Esophagus squamous epithelium (tissue), 5 donors: ENCODE measurements at places on chromosomes 4 and X.
A peak's percentile ranks its signal among the peaks of the same experiment; 100 is the strongest.

DNA sequence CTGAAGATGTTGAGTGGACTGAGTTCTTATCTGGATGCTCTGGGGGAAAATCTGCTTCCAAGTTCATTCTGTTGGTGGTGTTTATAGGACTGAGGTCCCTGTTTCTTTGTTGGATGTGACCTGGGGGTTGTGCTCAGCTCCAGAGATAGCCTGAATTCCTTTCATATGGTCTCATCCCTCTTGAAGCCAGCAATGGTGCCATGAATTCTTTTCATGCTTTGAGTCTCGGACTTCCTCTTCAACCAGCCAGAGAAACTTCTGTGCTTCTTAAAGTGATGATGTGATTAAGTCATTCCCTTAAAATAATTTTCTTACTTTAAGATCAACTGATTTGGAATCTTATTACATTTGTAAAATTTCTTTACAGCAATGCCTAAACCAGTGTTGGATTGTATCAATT lies 233.8 kb upstream of the UGT8 start:
- no peaks in the 10 kb centered on the region for H3K27me3 ChIP-seq
- DNase-seq, result no peak
- H3K36me3 ChIP-seq, result no peaks in the 10 kb centered on the region
- no peak overlapping the region for H3K27ac ChIP-seq
- H3K4me3 ChIP-seq, result no peak overlapping the region
- H3K4me1 ChIP-seq, result no peaks in the 10 kb centered on the region

DNA sequence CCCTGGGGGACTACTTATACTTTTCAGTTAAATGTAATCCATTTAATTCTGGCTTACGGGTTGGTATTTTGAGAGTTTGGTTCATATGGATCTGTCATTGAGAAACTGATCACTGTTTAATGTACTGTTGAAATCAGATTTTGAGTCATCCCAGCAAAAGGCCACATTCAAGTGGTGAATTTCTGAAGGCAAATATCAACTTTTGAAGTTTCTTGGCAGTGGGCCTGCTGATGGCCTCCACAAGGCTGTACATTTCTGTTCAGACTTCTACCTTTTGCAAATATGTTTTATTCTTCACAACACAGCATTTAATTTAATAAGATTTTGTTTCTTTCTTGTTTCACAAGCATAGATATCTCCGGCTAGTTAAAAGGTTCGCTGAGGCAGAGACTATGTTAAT lies 138.7 kb downstream of the PDGFC start:
- no peaks in the 10 kb centered on the region for H3K36me3 ChIP-seq
- DNase-seq, result no peak
- H3K4me1 ChIP-seq, result no peaks in the 10 kb centered on the region
- no peak overlapping the region for H3K27ac ChIP-seq
- H3K27me3 ChIP-seq, result no peaks in the 10 kb centered on the region

GRCh38 chr4:7757501-7758471 lies 181.9 kb downstream of the AFAP1 start:
- peak overlapping the region; percentile 17 for H3K27ac ChIP-seq
- DNase-seq, result no peak
- H3K4me1 ChIP-seq, result peaks cover 6% of the 10 kb centered on the region
- H3K36me3 ChIP-seq, result no peaks in the 10 kb centered on the region
- peaks cover 4% of the 10 kb centered on the region for H3K27me3 ChIP-seq

- no peak overlapping the region for H3K27ac ChIP-seq
- peaks cover 6% of the 10 kb centered on the region for H3K4me1 ChIP-seq
- DNase-seq, result no peak
- no peak overlapping the region for H3K4me3 ChIP-seq
- no peaks in the 10 kb centered on the region for H3K27me3 ChIP-seq
Observed at GRCh38 chr4:147498031-147498660, 17.2 kb downstream of the EDNRA start.

GRCh38 chr4:3878678-3879077 lies 112.5 kb downstream of the ADRA2C start:
- H3K4me3 ChIP-seq, result no peak overlapping the region
- H3K36me3 ChIP-seq, result no peaks in the 10 kb centered on the region
- no peak overlapping the region for H3K27ac ChIP-seq
- H3K4me1 ChIP-seq, result peaks cover 6% of the 10 kb centered on the region
- DNase-seq, result no peak
- H3K27me3 ChIP-seq, result peaks cover 10% of the 10 kb centered on the region

DNA sequence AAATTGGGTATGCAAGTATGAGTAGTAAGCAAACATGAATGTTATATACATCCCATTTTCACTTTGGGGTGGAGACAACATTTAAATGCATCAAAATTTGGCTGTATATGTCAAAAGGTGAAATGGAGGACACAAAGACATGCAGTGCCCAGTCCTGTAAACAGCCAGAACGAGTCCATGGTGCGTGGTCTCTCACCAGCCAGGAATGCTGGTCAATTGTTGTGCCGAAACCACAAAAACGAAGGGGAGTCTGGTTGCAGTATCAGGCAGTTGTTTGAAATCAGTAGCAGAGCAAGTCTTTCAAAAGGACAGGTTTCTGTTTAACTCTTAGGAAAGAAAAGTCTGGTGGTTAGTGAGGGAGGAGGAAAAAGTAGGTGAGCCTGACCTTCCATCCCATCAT lies 22.3 kb upstream of the RNF150 start:
- H3K27ac ChIP-seq, result no peak overlapping the region
- H3K36me3 ChIP-seq, result no peaks in the 10 kb centered on the region
- no peak for DNase-seq
- no peak overlapping the region for H3K4me3 ChIP-seq

DNA sequence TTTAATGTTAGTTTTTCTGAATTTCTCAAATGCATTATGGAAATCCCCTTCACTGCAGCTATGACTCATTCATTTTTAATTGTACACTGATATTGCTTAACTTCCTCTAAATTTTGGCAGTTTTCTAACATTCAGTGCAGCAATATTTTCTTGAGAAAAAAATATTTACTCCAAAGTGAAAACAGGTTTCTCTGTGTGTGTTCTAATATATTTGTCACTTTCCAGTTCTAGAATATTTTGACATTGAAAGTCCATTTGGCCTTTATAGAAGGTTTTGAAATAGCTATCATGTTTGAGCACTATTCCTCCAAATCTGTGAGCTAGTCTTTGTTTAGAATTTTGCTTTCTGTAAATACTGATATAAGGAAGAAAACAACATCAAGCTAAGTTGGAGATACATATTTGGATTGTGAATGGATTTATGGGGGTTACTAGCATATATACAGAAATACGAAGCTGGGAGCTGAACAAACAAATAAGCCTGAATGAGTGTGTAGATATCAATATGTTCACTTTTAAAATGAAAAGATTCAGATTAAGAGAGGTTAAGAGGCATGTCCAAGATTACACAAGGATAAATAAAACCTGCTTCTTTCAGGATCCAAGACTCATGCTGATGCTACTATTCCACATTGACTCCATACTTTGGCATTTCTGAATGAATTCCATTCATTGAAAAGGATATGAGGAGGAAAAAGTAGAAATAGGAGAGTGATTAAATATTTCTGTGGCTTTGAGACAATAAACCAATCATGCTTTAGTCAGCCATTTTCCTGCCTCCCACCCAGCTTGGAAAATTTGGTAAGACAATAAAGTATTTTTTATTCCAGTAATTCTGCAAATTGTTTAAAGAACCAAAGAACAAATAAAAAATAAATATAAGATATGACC lies 57.3 kb upstream of the SLIT2 start:
- H3K4me1 ChIP-seq, result peaks cover 19% of the 10 kb centered on the region
- H3K36me3 ChIP-seq, result no peaks in the 10 kb centered on the region
- peak overlapping the region; percentile 27 for H3K27ac ChIP-seq
- no peak overlapping the region for H3K4me3 ChIP-seq

- DNase-seq, result no peak
- no peaks in the 10 kb centered on the region for H3K27me3 ChIP-seq
- no peaks in the 10 kb centered on the region for H3K4me1 ChIP-seq
- no peak overlapping the region for H3K27ac ChIP-seq
- H3K36me3 ChIP-seq, result no peaks in the 10 kb centered on the region
Observed at GRCh38 chrX:139518475-139518874, 12.1 kb upstream of the F9 start.

DNA sequence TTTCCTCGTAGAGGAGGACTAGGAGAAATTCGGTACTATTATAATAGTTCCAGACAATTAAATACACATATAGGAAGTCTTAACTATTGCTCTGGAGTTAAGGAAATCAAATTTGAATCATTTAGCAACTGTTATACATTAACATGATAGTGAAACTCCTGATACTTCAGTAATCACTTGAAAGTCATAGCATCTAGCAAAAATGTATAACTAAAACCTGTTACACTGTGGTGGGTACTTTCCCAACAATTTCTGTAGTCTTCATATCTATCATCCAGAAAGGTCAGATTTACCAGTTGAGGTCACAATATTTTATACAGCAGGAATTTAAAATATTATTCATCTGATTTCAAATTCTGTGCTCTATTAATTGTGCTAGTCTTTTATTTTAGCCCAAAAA lies 669.6 kb upstream of the PCDH10 start:
- no peak for DNase-seq
- no peaks in the 10 kb centered on the region for H3K4me1 ChIP-seq

DNA sequence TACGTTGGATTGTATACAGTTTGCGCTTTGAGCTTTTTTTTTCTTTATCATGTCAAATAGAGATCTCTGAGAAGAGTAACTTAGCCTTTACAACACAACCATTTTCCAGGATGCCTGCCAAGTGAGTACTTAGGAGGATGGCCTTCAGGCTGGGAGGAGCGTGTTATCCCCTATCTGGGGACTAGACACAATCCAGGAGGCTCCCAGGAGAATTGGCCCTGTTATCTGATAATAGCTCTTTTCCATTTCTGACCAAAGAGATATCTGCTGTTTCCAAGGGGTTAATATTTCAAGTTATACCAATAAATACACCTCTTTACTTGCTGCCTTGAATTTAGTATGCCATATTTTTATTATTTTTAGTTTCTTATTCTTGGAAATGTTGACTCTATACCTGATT lies 169.5 kb upstream of the SMARCAD1 start:
- no peaks in the 10 kb centered on the region for H3K27me3 ChIP-seq
- no peaks in the 10 kb centered on the region for H3K4me1 ChIP-seq
- no peak for DNase-seq
- no peaks in the 10 kb centered on the region for H3K36me3 ChIP-seq

- no peak overlapping the region for H3K4me3 ChIP-seq
- DNase-seq, result no peak
Observed at GRCh38 chrX:113390531-113390930, 549.9 kb upstream of the AMOT start.

GRCh38 chr4:137748616-137749015 lies 216.3 kb upstream of the PCDH18 start:
- no peak for DNase-seq
- H3K27ac ChIP-seq, result no peak overlapping the region
- H3K27me3 ChIP-seq, result no peaks in the 10 kb centered on the region
- no peaks in the 10 kb centered on the region for H3K4me1 ChIP-seq
- H3K4me3 ChIP-seq, result no peak overlapping the region

DNA sequence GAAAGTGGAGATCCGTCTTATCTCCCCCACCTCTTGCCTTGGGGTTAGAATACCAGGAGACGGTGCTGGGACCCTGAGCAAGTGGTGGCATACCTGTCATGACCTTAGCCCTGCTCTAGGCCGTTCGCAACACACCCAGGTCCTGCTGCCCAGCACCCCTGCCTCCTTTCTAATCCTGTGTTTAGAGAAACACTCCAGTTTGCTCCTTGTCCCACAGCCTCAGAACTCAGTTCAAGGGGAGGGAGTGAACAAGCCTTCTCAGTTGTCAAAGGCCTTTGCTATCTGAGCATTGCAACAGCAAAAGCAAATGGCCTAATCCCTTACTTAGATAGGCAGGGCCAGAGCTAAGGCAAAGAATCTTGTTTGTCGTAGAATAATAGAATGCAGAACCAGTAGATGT lies 67.9 kb downstream of the CHRNA9 start:
- no peak overlapping the region for H3K4me3 ChIP-seq
- H3K36me3 ChIP-seq, result no peaks in the 10 kb centered on the region
- H3K27ac ChIP-seq, result peak overlapping the region; percentile 21
- H3K4me1 ChIP-seq, result peaks cover 5% of the 10 kb centered on the region
- H3K27me3 ChIP-seq, result no peaks in the 10 kb centered on the region
- no peak for DNase-seq

- no peaks in the 10 kb centered on the region for H3K27me3 ChIP-seq
- H3K4me1 ChIP-seq, result no peaks in the 10 kb centered on the region
- no peaks in the 10 kb centered on the region for H3K36me3 ChIP-seq
Observed at GRCh38 chr4:108148316-108148715, 20.4 kb downstream of the LEF1 start.

- no peak for DNase-seq
- no peaks in the 10 kb centered on the region for H3K36me3 ChIP-seq
- no peaks in the 10 kb centered on the region for H3K4me1 ChIP-seq
- H3K4me3 ChIP-seq, result no peak overlapping the region
- H3K27ac ChIP-seq, result no peak overlapping the region
Observed at GRCh38 chrX:121032531-121032930, 14.9 kb upstream of the GLUD2 start.

DNA sequence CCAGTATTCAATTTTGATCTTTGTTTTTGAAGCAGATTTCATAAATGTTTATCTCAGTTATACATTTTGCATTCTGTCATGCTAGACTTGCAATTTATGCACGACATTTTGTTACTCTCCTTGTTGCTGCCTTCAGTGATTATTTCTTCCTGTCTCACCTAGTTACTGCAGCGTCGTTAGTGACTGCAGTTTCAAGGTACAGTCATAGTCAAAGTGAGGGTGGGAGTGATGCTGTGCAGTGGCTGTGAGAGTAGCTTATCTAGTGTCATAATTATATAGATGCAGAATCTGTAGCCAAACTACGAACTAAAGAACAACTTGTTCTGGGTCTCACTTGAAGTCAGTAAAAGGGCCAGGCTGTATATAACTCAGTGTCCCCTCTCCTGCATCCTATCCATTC lies 69.8 kb downstream of the GPR101 start:
- no peak for DNase-seq
- H3K36me3 ChIP-seq, result no peaks in the 10 kb centered on the region
- no peak overlapping the region for H3K4me3 ChIP-seq
- H3K27me3 ChIP-seq, result no peaks in the 10 kb centered on the region
- H3K27ac ChIP-seq, result no peak overlapping the region
- no peaks in the 10 kb centered on the region for H3K4me1 ChIP-seq
